ENCODE measurements at places on chromosomes 16 and 17.
A peak's percentile ranks its signal among the peaks of the same experiment; 100 is the strongest.

- DNase-seq, result no peak
These were observed 236.4 kb upstream of the EEF2KMT start for GRCh38 chr16:5333991-5334390.

DNA sequence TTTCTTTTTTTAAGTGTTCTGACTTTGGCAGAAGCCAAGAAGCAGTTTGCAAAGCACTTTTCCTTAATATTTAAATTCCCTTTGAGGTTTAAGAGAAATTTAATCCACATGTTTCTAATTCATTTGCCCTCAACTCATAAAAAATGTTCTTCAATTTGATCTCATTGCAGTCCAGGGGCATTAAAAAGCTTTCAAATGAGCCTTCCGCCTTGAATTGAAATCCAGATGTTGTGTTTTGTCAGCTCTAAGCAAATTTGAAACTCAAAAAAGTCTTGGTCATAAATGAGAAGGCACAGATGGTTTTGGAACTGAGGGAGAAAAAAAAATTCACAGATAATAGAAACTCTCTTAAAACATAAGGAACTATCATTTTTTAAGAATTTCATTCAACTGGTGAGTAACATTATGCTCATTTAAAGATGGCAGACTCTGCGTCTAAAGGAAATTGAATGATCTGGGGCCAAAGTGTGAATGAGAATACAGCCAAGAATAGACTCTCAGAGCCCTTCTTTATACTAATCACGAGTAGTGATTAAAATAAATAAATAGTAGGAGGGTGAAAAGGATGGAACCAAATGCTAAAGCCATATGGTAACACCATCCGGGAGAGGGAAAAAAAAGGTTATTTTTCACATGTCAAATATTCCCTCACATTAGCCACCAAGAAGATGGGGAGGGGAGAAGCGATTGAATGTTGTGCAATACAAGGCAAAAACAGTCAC is 1304.7 kb downstream of the CDH8 start:
- peak; percentile 26 for DNase-seq

DNA sequence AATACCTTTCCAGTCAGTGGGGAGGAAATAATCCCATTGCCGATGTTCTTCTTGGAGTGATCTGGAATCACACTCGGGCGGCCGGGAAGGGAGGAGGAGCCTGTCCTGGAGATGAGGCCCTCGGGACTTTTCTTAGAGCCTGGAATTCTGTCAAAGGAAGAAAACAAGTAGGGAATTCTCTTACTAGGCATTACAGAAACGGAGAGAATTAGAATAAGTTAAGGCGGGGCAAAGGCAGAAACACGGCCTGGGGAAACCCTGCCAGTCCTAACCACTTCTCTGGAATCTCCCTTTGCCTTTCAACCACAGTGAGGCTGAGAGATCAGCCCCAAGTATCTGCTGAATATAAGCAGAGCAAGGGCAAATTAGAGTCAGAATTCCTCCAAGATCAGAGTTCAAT is 27.8 kb downstream of the USP36 start:
- no peak for DNase-seq

- DNase-seq, result no peak
These were observed 25.2 kb upstream of the ERN1 start for GRCh38 chr17:64155129-64155528.

- DNase-seq, result no peak
These were observed 25.3 kb downstream of the BFAR start for GRCh38 chr16:14658063-14658462.

- DNase-seq, result no peak
These were observed 9.6 kb downstream of the ZNF750 start for GRCh38 chr17:82830249-82830661.

- no peak for DNase-seq
These were observed 5.1 kb upstream of the NUFIP2 start for GRCh38 chr17:29299031-29299430.

GRCh38 chr16:55323637-55324271 is at the start of gene IRX6:
TSS of gene IRX6 (plus strand) at chr16:55324203. CDS start at chr16:55325092, 889 bp downstream.
- peak; percentile 47 for DNase-seq

DNA sequence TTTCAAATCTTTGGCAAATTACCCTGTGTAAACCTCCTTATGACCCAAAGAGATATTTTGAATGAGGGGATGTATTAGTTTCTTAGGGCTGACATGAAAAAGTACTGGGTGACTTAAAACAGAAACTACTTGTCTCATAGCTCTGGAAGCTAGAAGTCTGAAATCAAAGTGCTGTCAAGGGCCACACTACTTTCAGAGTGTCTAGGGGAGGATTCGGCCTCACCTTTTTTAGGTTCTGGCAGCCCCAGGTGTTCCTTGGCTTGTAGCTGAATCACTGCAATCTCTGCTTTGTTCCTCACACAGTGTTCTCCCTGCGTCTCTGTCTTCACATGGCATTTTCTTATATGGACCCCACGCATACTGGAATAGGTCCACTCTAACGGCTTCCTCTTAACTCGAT is 322.2 kb downstream of the CDH13 start:
- no peak for DNase-seq

- no peak for DNase-seq
These were observed 62.1 kb downstream of the PRKCA start for GRCh38 chr17:66364508-66364907.

- no peak for DNase-seq
These were observed 8.3 kb upstream of the SBK1 start for GRCh38 chr16:28283798-28284577.

DNA sequence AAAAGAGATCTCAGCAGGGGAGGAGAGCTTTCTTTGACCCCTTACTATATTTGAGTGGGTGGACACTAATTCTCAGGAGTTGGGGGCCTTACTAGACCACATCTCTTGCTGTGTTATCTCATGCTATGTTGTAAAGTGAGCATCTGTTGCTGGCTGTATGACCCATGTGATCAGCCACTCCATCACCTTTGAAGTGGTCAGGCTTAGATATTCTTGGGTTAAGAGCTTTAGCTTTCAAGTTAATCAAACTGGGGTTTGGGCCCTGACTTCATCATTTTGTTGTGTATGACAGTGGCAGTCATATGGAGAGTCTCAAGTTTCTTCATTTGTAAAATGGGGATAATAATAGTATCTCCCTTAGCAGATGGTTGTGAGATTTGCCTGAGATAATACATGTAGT is 201.1 kb downstream of the FTO start:
- DNase-seq, result no peak

GRCh38 chr16:86993426-86994110 is 323.6 kb downstream of the C16orf95 start:
- DNase-seq, result no peak

GRCh38 chr16:77470851-77471250 is 36.0 kb upstream of the ADAMTS18 start:
- no peak for DNase-seq

GRCh38 chr16:576823-577201 is 7.0 kb downstream of the PIGQ start:
- no peak for DNase-seq

GRCh38 chr16:73000020-73000906 is 47.7 kb downstream of the ZFHX3 start:
- no peak for DNase-seq

DNA sequence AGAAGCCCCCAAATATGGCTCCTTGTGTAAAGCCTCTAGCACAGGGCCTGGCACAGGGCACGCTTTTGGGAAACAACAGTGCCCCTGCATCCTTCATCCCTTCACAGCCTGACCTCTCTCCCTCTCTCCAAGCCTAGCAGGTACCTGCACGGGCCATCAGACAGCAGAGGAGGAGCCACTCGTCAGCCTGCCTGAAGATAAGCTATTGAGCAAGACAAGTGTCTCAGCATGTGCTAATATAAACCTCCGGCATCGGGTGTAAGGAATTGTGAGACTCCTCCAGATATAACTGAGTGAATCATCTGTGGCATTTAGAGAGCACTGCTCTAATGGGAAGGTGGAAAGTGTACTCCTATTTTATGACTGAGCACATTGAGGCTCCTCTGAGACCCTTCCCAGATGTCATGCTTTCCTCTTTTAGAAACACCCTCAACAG is 38.3 kb downstream of the TBX4 start:
- DNase-seq, result peak; percentile 61

DNA sequence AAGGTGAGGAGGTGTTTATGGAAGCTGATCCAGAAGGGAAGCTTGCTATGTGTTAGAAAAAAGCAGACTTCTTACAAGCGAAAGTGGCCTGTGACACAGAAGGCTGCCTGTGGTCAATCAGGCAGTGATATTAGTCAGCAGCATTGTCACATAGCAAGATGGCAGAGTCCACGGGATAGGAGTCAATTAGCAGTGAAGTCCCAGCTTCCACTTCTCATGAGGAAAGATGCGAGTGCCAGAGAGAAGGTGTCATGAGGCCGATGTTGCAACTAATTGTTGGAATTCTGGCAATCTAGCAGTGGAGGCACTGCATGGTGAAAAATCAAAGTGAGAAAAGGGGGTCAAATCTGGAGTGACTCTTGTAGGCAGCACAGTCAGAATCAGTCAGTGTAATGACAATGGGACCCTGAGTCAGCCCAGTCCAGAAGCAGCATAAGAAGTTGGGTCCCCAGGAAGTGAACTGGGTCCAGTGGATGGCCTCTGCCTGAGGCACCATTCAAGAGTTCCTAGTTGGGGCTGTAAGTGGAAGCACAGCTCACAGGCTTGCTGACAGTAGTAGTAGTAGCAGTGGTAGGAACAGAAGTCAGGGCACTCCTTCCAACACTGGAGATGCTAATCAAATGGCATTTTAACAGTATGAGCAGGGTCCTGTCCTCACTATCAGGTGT is 85.1 kb downstream of the TNFRSF13B start:
- no peak for DNase-seq

GRCh38 chr16:47787696-47788095 is 326.6 kb downstream of the PHKB start:
- peak; percentile 18 for DNase-seq

DNA sequence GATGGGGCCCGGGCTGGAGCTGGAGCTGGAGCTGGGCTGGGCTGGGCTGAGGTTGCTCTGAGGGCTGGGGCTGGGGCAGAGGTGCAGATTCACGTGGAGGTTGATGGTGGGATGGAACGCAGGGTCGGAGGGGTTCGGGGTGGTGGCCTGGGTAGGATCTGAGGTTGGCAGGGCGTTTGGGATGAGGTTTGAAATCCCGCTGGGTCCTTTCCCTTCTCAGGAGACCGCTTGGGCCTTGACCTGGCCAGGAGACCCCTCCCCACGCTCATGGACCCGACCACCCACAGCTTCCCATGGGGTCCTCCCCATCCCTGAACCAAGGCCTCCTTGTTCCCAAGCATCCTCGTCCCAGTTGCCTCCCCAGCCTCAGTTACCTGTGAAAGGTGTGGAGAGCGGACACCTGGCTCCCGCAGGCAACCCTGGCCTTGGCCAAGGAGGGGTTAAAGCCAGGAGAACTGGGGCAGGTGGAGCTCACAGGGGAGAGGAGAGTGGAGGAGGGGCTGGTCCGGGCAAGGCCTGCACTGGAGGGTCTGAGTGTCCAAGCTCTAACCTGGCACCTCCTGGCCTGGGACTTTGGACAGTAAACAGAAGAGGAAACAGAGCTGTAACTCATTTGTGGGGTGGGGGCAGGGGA is at the start of gene ASGR2:
ASGR2 (minus strand) TSS at position 582 of the 634 bp plus-strand sequence. CDS start 582 bp downstream, outside the sequence.
- DNase-seq, result no peak

DNA sequence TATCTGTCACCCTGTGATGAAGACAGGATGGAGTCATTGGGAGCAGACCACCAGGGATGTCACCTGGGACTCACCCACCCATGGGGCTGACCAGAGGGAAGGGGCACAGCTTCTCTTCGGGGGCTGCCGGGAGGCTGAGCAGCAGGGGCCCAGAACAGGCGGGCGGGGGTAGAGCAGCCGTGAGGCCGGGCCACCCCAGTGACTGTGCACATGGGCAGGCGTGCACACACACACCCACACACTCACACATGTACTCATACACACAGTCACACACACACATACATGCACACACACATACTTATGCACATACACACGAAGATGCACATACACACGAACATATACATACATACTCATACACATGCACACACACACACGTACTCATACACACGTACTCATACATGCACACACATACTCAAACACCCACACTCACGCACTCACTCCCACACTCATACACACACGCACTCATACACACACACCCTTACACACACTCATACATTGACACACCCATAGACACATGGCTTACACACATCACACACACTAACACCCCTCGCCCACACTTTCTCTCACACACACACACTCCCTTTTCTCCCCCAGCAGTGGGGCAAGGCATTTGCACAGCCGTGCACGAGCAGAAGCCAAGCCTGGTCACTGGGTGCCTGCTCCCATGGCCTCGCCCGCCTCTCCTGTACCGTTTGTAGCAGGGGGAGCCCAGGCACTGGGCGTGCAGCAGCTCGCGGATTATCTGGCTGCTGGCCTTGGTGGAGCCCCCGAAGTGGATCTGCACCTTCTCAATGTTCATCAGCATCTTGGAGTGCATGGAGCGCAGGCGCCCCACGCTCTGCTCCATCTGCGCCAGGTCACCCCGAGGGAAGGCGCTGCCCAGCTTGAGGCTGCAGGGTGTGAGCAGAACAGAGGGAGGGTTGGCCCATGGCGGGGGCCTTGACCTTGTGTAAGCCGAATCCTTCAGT is 12.4 kb downstream of the UBALD2 start:
- no peak for DNase-seq

- peak; percentile 88 for DNase-seq
These were observed 17.0 kb downstream of the CRYM start for GRCh38 chr16:21260870-21261791.

DNA sequence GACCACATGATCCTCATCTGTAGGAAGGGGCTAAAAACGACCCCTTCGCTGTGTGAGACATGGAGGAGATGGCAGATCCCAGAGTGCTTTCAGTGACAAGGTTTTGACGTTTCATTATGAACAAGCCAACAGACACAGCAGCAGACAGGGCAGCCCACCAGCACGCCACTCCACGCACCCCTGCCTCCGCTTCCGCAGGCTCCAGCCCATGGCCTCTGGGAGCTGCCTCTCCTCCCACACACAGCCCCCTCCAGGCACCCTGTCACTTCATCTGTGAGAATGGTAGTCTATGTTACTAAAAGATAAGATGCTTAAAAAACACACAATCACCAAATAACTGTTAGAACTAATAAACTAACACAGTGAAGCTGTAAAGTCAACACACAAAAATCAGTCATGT is 12.3 kb upstream of the ADCY7 start:
- no peak for DNase-seq

- DNase-seq, result no peak
These were observed 11.2 kb upstream of the CACNA1H start for GRCh38 chr16:1141716-1142115.

- no peak for DNase-seq
These were observed 1.2 kb downstream of the GFAP start for GRCh38 chr17:44914148-44914547.

- DNase-seq, result no peak
These were observed 84.6 kb downstream of the KANSL1 start for GRCh38 chr17:46108550-46109110.

DNA sequence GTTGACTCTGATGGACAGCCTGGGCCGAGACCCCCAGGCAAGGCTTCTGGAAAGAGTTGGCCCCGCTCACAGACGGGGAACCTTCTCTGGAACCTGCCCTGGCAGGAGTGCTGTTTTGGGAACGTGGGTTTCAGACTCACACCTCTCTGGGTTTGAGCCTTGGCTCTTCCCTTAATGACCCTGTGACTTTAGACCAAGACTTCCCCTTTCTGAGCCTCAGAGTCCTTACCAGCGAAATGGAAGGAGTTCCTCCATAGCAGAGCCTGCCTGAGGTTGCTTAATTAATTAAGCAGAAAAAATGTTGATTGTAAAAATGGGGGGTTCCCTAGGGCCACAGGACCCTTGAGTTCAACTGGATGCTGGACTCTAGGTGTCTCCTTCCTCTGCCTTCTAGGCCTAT is 408.2 kb downstream of the SEC14L1 start:
- DNase-seq, result no peak

All from fibroblast of skin of right biceps (primary cell).